Esophagus squamous epithelium (tissue), 5 donors: ENCODE measurements at places on chromosomes 6 and 20.

GRCh38 chr6:1423578-1423977, 34.2 kb downstream of the FOXF2 start:
- DNase-seq: no peak

DNA sequence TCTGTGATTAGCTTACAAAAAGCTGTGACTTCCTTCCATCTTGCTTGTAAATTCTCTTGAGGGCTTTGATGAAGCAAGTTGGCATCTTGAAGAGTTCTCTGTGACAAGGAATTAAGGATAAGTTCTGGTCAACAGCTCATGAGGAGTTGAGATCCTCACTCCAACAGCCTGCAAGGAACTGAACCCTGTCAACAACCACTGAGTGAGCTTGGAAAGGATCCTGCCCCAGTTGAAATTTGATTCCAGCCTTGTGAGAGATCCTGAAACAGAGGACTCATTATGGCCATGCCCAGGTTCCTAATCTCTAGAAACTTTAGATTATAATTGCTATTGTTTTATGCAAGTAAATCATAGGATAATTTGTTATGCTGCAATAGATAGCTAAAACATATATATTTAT, 133.7 kb downstream of the PTCHD4 start:
- DNase-seq: no peak

DNA sequence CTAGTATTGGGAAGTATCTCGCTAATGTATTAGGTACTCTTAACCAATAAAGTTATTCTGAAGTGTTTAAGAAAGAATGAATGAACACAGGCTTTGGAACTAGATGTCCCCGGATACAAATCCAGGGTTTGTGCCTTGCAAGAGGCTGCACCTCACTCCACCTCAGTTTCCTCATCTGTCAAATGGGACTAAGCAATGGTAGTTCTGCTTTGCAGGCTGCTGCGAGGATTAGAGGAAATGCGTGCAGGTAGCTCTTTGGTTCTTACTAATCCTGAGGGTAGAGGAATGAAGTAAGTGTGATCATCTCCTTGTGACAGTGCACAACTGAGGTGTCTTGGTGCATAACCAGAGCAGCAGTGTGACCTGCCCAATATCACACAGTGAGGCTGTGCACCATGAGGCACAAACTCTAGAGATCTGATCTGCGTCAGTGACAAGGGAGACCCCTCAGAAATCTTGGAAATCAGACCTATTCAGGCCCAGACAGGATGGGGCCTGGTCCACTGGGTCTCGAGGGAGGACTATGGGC, 26.7 kb downstream of the ADA start:
- no peak for DNase-seq

- no peak for DNase-seq
Measured at GRCh38 chr20:44405257-44405656, 49.8 kb downstream of the HNF4A start.

DNA sequence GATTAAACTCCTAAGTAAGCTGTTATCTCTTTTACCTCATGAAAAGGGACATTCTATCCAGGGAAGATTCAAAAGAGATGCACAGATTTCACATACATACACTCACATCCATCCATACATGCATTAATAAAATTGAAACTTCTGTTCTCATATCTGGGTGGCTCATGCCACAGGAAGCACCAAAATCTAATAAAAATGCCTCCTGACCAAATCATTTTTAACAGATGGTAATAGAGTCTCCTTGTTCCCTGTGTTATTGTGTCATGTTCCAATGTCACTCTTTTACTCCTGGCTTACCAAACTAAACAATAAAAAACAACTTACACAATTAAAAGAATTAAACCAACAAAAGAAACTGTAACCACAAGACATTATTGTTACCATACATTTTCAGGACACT, 742.1 kb upstream of the MANEA start:
- no peak for DNase-seq

GRCh38 chr6:73664701-73665100, 10.9 kb upstream of the SLC17A5 start:
- DNase-seq: no peak

- DNase-seq: no peak
Measured at GRCh38 chr6:54133186-54133585, 21.9 kb downstream of the MLIP start.

DNA sequence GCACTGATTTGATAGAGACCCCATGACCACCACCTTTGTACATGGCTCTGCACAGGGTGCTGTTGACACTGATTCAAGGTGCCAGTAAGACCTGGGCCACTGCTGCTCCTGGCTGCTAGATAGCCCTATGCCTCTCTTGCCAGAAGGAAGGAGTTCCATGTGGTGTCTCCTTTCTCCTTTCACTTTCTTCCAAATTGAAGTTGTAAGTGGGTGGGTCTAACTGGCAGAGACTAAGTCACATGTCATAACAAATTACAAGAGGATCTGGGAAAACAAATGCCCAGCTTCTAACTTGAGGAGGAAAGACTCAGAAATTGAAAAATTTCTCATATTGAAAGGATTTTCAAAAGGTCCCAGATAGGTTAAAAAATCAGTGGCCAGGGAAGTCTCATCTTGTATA, 116.8 kb downstream of the TFAP2B start:
- no peak for DNase-seq

DNA sequence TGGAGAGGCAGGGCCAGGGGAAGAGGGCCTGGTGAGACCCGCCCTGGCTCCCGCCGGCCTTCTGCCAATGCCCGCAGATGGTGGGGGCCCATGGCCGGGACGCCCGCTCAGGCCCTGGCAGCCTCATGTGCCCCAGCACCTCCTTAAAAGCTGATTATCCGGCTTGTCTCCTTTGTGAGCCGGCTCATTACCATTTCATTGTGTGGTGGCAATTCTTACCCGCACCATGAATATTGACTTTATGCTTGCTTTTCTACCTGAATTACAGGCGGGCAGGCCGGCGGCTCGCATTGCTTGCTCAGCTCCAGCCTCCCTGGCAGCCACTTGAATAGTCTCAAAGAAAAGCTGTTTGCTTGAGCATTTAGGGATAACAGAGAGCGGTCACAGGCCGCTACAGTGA, 120.0 kb upstream of the JAG1 start:
- DNase-seq: no peak

- no peak for DNase-seq
Measured at GRCh38 chr20:8082025-8082424, 50.0 kb upstream of the PLCB1 start.

DNA sequence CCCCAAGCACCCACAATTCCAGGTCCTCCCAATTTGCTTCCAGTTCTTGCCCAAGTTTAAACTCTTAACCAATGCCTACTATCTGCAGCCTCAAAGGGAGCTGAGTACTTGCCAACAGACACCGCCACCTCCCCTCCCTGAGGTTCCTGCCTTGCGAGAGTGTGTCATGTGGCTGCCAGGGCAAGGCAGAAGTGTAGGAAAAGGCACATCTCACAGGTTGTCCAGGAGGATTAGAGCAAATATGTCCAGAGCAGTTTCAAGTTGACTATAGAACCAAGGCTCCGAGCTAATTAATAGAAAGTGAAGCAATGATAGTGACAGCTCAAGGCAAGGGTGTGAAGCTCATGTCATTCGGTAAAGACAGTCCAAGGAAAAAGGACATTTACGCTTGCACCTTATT, 127.8 kb downstream of the ATXN1 start:
- no peak for DNase-seq

GRCh38 chr6:149233056-149233715, 84.3 kb upstream of the TAB2 start:
- no peak for DNase-seq

DNA sequence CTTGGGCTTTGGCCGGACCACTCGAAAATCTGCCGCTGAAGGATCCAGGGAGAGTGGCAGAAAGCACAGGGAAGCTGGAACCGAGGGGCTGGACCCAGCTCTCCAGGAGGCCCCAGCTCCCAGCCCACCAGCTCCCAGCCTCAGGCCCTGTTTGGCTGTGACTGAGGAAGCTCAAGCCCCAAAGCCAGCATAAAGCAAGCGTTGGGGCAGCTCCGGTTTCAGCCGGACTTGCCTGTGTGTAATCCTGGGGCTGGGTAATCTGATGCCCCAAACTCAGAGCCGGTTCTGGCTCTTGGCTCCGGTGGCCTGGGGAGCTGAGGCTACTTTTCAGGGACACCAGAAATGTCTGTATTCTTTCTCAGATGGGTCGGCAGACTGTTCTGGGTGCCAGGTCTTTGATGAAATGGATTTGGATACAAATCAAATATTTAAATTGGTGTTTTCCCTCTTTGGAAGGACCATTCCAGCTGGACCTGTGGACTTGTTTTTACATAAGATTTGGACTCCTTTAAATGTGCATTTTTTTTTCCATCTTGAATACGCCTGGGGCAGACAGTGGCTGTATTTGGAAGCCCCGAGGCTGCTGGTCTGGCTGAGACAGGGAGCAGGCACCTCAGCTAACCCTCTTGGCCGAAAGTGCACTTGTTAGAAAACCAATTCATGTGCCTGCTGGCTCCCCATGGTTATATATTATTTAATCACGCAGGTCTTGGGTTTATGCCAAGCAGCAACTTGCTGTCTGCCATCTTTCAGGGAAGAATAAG, 29.7 kb downstream of the RPP40 start:
- no peak for DNase-seq

DNA sequence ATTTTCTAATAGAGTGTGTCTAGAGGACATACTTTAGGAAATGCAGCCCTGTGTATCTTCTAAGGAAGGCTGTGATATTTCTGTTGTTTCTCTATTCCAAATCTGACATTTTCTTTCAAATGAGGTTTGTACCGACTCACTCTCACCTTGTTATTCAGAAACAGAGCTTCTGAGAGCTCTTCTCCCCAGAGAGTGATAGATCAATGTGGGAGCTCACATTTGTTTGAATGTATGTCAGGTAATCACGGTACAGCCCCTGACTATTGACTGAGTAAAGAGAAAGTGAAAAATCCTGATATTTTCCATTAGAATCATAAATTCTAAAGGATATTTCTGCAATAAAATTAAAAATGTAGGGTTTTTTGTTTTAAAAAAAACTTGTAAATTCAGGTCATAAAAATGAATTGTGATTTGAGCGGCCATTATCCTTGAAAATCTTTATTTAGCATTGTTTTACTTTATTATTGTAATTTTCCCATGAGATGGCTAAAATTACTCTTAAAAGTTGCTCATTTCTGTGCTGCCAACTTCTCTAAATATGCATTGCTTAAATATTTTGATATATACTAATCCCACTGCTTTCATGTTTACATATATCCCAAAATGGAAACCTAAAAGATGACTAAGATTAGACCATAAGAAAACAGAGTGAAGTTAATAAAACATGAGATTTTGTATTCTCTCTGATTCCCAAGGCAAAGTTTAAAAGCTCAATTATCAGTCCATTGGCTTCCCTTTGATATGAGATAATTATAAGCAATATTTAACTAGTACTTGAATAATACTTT, 1226.8 kb upstream of the CITED2 start:
- no peak for DNase-seq

DNA sequence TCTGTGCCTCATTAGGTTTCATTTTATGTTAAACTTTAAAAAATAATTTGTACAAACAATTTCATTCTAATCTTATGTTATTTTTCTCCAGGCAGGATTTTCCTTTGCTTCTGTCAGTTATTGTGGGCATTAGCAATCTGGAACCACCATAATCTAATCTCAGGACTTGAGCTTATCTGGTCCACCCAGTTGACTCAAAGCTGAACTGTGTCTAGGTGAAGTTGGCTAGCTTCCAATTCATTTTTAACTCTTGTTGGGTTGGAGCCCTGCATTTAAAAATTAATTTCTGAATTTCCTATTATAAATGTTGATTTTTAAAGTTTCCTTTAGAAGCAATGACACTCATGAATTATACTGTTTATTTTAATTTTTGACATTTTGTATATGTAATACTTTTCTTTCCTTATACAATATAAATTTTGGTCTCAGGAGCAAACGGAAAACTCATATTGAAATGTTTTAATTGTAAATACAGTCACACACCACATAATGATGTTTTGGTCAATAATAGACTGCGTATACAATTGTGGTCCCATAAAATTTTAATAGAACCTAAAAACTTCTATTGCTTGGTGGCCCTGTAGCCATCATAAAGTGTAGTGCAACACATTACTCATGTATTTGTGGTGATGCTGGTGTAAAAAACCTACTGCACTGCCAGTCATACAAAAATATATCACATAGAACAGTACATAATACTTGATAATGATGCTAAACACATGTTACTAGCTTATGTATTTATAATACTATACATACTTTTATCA, 121.3 kb downstream of the CLVS2 start:
- no peak for DNase-seq

DNA sequence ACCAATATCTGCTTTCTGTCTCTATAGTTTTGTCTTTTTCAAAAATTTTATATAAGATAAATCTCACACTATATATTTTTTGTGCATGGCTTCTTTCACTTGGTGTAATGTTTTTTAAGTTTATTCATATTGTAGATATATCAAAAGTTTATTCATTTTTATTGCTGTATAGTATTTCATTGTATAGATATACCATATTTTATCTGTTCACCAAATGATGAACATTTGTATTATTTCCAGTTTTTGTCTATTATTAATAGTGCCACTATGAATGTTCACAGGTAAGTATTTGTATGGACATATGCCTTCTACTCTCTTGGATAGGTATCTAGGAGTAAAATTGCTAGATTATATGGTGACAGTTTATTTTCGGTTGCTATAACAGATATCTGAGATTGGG, 289.5 kb upstream of the CITED2 start:
- DNase-seq: no peak

DNA sequence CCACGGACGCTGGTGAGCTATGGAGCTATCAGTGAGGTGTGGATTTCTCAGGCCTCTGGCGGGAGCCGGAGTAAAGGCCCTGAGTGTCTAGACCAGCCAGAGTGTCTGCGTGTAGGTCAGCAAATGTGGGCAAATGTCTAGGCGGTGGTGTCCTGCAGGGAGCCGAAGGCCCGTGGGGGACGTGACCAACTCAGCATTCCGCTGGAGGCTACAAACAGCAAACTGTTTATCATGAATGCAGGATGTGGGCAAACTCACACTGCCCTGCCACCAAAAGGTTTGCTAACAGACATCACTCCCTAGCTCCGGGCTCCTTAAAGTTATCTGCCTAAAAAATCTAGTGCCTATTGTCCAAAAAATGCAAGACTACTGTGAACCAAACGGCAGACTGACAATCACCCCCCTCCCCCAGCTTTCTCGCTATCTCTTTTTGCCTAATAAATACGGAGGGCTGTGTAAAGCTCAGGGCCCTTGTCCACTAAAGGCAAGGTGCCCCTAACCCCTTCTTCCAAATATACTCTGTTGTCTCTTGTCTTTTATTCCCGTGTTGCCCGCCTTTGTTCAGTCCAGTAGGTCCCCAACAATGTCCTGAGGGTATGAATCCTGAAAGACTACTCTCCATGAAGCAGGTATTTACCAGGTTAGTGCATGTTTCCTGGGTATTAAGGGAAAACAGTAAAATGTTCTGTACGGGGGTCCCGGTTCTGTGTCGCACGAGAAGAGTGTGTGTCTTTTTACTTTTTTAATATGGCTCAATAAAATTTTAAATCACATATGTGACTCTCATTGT, 29.0 kb upstream of the AFDN start:
- DNase-seq: no peak

DNA sequence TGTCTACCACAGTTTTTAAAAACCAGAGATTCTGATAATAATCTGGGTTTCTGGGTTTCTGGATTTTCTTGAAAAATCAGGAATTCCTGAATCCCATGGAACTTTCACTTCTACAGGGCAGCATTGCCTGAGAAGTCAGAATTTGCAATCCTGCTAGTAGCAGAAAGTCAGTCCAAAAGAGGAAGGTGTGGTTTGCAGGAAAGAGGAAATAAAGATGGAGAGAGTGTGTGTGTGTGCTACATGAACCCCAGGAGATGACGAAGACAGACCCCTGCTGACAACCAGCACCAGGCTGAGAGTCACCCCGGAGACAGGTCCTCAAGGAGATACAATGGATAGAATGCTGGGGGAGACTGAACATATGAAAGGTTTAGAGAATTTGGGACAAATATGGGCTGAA, 44.9 kb downstream of the PRND start:
- DNase-seq: no peak
